ENCODE measurements at places on chromosomes 13 and 19.

DNA sequence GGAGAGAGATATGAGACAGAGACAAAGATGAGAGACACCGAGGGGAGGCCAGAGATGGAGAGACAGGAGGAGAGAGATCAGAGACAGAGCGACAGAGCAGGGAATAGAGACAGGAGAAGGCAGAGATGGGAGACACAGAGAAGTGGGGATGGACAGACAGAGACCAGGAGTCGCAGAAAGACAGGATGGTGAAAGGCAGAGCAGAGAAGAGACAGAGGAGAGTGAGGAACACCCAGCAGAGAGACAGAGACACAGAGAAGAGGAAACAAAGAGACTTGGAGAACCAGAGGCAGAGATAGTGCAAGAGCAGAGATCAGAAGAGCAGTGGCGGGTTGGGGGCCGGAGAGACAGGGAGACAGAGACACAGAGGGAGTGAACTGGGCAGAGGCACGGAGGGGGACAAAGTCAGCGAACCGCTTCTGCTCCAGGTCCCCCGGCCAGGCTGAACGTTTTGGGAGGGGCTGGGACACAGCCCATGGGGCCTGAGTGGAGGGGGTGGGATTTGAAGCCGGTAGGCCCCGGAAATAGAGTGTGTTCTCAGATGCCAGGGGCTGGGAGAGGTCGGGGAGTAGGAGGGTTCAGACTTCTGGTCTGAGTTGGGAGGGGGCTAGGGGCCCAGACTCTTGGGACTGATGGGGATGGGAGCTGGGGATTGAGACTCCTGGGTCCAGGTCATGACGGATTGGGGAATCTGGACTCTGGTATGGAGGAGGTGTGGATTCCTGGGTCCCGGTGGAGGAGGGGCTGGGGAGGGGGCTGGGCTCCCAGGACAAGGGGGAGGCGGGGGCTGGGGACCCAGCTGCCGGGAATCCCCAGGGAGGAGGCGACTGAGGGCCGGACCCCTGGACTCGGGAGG, 654 bp downstream of the ZNF579 start:
- no peak for DNase-seq

GRCh38 chr13:78402708-78403400, 200.5 kb downstream of the POU4F1 start:
- DNase-seq: no peak

DNA sequence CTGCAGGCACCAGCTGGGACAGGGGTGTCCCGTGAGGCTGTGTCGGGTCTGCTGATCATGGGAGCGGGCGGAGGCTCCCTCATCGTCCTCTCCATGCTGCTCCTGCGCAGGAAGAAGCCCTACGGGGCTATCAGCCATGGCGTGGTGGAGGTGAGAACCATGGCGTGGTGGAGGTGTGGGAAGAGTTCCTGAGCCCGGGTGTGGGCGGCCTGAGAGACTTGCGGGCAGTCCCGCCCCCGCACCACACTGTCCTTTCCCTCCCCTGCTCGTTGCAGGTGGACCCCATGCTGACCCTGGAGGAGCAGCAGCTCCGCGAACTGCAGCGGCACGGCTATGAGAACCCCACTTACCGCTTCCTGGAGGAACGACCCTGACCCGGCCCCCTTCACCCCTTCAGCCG, 10.7 kb downstream of the APLP1 start:
- no peak for DNase-seq

DNA sequence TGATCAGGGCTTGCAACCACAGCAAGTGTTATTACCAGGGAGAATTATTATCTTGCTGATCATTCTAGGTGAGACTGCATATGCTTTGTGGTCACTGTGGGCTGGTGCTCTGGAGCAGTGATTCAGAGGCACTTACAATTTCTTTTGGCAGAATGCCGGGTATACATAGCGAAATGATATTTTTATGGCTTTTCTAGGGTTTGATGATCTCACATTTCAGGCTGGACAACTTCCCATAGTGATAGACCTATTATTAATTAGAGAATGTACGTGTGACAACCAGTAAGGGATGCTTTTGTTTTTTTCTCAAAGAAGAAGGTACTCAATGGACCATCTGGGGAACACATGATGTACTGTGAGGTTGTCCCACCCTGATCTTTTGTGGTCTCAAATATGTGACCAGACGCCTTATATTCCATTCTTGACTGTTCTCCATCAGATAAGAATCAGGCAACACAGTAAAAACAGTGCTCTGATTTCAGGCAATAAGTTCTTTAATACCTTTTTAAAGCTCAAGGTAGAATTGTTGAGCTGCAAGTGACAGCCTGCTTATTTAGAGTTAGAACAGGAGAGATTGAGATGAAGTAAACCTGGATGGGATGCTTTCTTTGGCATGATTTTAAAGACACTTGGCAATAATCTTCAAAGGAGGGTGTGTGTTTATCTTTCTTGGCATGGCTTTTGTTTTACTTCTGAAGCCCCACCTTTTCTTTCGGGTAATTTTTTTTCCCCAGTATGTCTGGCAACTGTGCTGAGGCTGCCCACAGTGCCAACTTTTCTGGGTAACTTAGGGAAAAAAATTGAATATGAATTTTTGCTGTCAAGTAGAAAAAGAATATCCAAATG, 27.4 kb upstream of the SCEL start:
- DNase-seq: no peak

GRCh38 chr13:47480951-47481350, 520.1 kb downstream of the SUCLA2 start:
- DNase-seq: no peak

DNA sequence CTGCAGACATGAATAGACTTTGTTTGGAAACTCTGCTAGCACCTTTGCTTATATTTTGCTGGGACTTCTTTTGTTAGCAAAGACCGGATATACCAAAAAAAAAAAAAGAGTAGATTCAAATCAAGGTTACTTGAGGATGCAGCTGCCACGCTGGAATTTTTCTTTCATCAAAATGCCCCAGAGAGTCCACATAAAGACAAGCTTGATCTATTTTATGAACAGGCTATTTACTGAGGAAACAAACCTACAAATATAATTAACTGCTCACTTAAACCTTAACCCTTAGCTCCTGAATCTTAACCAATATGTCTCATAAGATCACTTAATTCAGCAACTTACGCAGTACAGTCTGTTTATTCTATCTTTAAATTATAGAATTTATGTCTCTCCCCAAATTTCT, 27.1 kb upstream of the DOCK9 start:
- no peak for DNase-seq

GRCh38 chr13:68064001-68064770, 834.0 kb upstream of the PCDH9 start:
- DNase-seq: no peak

GRCh38 chr19:42281827-42282762, 13.0 kb downstream of the CIC start:
- DNase-seq: no peak

GRCh38 chr13:48403151-48403631, 9.7 kb downstream of the LPAR6 start:
- DNase-seq: peak; percentile 36

DNA sequence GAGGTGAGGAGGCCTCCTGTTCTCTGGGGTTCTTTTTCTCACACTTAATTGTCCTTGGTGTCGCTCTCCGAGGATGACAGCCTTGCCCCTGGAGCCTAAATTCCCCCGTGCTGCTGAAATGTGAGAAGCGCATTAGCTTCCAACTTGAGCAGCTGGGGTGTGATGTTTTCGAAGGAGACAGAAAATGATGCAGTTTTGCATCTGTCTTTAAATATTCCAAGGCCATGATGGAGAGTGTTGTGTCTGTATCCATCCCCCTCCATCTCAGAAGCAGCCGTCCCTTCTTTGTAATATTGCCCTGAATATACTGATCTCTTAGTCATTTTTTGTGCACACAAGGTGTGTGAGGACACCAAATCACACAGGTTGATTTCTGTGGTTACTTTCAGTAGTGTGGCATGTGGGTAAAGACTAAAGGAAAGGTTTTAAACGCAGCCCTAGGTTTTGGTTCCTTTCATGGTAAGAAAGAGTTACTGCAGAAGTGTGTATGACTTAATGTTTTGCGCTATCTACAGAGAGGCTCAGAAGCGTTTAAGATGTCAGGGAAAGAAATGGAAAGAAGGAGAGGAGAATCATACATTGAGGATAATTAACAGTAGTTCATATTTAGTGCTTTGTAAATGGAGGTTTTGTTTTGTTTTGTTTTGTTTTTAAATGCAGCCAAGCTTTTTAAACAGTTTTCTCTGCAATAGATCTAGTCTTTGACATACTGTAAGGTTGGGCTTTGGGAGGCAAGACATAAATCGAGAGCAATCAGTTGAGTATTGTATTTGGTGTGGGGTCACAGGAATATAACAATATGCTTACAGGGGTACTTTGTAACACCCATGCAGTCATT, 1.6 kb downstream of the NBEA start:
- DNase-seq: no peak

DNA sequence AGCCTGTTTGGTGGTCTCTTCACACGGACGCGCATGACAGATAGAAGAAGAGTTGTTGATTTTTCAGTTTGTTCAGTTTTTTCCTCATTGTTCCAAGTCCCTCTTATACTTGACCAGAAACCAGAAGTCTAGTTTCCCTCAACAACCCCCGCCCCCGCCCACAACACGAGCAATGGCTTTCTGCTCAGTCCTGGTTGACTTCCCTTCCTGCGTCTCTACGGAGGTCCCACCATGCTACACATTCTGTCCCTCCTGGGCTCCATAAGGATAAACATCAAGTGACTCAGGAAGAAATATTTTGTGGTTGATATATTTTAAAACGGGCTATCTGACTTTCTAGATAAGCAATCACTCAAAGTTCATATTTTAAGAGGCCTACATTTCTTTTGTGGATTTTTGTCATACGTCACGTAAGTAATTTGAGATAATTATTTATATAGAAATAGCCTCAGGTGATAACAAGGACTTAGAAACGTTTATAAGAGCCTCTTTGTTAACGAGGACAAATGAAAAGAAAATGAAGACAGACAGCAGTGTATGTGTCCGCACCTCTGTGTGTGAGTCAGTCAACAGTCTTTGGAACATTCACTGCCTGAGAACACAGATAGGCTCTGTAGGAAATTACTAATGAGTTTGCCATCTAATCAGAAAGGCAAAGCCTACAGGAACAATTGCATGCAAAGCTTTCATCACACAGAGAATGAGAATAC, 214.4 kb downstream of the RAP2A start:
- no peak for DNase-seq

- DNase-seq: no peak
Measured at GRCh38 chr13:109788372-109789111, 2.2 kb upstream of the IRS2 start.

DNA sequence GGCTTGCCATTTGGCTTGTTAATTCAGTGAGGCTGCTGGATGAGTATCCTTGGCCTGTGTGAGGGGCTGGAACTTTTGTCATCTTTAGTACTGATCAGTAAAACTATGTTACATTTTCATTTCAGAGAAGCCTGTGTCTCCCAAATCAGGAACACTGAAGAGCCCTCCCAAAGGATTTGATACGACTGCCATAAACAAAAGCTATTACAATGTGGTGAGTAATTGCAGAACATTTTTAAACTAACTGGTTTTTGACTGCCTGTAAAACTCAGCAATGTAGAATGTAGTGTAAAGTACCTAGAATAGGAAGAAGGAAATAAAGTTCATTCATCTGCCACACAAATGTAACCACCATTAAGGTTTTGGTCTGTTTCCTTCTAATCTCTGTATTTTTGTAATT, 87.4 kb upstream of the TEX29 start:
- DNase-seq: no peak

DNA sequence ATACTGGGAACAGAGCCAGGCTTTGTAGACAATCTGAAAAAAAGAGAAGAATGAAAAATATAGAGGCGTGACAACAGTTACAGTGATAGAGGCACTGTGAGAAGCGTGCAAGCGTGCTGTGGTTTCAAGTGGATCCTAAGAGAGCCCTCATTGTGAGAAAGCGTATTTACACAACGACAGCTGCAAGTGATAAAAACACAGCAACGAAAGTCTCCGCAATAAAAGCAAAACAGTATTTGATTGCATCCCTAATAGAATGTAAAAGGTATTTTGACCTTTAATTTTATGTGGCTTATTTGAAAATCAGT, 642.7 kb upstream of the ARGLU1 start:
- DNase-seq: no peak

GRCh38 chr13:105087945-105088344, 1447.5 kb downstream of the EFNB2 start:
- DNase-seq: no peak

DNA sequence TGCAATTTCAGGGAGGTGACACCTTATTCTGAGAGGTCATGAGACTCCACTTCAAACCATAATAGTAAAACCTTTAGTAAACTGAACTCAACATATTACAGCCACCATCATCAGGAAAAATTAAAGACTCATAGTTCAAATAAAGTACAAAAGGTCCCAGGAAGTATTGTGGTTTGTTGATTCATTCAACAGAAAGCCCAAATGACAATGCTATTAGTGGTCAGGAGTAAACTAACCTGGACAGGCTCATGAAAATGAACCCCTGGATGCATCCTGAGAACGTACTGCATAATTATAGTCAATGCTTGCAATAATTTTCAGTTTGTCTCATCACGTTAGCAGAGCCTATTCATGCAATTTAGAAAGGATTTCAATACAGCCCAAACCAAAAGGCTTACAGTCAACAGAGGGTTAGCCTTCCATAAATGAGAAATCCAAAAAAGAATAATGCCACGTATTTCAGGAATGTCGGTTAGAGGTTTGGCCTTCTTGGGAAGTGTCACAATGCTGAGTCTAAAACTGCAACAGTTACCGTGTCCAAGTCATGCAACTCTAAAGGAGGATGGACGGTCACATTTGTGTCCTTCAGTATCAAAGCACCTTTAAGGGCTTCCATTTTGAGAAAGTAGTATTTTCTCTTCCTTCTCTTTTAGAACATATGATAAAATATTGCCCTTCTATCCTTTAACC, 280.8 kb downstream of the ABCC4 start:
- DNase-seq: no peak

- no peak for DNase-seq
Measured at GRCh38 chr13:20349564-20350381, 117.7 kb upstream of the GJB6 start.

DNA sequence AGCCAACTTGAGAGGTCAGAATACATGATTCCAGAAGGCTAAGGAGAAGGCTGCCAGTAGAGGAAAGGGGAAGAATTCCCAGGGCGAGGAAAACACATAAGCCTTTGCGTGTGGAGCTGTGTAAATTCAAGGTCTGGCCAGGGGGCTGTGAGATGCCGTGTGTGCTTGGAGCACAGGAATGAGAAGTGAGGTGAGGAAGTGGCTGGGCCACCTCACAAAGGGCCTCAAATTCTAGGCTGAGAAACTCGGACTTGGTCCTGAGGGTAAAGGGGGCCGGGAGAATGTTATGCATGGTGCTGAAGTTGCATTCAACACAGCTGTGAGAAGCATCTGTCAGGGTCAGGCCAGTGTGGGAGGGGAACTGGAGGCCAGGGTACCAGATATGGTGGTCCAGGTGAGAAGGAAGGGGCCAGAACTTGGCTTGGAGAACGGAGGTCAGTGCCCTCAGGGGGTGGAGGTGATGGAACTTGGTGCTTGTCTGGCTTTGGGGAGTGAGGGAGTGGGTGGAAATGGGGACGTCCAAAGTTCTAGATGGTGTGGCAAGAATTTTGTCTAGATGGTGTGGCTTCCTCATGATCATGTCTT, 4.9 kb upstream of the ZNF580 start:
- no peak for DNase-seq
